ENCODE measurements at places on chromosomes 5 and 9.

DNA sequence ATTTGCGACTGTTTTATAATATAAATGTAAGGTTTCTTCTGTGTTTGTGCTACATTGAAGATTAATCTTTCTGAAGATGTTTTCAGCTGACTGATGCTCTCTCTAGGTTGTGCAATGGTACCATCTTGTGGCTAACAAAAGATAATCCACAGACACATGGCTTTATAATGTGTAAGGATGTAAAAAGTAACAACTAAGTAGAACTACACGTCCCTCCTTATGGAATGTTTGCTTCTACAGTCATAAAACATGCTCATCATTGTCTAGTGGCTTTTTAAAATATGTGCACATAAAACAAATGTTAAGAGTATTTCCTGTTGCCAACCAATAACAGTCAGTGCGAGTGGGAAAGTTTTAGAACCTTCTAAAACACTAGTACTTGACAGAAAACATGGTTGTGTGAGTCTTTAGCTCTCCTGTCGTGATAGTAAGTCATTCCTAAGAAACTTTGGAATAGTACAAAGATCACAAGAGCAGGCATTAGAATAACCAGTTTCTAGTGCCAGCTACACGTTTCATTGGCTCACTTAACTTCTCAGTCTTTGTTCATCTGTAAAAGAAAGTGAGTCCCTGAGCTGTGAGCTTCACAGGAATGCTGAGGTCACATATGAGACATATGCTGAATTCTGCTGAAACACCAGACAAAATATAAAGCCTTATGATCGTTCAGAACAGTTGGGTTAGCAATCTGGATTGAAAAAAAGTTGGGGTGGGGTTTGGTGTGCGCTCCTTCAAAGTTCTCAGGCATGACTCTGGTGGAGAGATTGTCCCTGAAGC, 75.7 kb upstream of the GLIS3 start:
- DNase-seq, result no peak

- no peak for DNase-seq
Observed at GRCh38 chr5:41256400-41256799, 43.1 kb upstream of the C6 start.

- peak; percentile 5 for DNase-seq
Observed at GRCh38 chr5:97425511-97425910, 242.5 kb upstream of the RIOK2 start.

DNA sequence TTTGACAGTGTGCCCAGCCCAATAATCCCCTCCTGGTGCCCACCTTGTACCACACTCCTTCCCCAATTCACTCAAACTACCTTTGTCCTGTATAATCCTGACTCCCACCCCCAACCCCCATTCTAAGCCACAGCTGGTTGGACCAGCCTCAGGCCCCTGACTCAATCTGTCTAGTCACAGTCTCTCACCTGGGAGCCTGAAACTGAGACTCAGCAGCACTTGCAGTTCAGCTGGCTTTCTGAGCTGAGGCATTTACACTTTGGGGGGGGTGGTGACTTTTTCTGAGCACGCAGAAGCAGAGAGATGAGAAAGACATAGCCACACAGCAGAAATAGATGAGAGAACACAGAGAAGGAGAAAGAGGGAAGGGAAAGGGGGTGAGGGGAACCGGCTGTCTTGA, 247.3 kb downstream of the MAN2A1 start:
- DNase-seq, result no peak

- no peak for DNase-seq
Observed at GRCh38 chr9:33731142-33731541, 64.2 kb upstream of the PRSS3 start.

DNA sequence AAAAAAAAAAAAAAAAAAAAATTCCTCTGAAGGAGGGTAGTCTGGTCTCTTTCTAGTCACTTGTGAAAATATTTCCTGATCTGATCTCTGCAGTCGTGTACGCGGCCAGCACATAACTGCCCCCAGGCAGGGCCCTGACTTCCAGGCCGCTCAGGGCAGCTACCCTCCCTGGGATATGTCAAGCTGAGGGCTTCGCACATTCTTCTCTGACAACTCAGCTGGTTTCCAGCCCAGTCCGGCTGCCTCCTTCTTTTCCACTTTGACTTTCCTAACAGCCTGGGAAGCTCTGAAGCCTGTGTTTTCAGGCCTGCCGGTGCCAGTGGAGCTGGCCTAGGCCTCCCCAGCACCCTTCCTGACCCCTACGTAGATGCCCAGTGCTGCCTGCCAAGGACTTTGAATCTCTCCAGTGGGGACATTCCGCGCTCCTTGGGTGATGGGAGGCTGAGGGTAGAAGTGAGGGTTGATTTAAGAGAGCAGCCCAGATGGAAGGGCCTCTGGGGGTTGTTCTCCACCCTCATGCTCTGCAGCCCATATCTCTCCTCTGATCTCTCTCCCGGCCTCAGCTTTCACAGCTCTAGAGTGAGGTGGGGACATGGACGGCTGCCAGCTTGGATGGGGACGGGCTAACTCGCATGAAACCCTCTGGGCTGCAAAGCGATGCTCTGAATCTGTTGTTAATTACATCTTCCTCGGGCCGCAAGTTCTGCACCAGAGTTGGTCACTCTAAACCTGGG, 20.7 kb downstream of the COL5A1 start:
- no peak for DNase-seq

GRCh38 chr5:147906326-147907095, at the start of gene C5orf46:
C5orf46 (minus strand) TSS chr5:147906538; CDS start chr5:147906501, 37 bp downstream.
- DNase-seq, result no peak

DNA sequence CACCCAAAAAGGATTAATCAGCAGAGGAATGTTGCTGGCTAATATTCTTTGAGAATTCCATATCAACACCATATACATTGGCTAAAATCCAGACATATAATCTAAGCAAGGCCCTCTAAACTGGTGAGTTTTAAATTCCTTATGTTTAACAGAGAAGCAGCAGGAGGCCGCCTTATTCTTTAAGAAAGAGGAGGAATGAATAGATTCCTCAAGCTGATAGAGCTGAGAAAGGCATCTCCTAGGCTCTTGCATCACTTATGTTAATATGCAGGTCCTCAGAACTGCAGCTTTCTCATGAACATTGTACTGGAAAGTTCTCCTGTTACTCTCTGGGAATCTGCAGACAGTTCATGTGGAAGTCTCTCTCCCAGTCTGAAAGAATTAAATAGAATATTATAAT, 20.1 kb upstream of the SMARCA2 start:
- DNase-seq, result no peak

DNA sequence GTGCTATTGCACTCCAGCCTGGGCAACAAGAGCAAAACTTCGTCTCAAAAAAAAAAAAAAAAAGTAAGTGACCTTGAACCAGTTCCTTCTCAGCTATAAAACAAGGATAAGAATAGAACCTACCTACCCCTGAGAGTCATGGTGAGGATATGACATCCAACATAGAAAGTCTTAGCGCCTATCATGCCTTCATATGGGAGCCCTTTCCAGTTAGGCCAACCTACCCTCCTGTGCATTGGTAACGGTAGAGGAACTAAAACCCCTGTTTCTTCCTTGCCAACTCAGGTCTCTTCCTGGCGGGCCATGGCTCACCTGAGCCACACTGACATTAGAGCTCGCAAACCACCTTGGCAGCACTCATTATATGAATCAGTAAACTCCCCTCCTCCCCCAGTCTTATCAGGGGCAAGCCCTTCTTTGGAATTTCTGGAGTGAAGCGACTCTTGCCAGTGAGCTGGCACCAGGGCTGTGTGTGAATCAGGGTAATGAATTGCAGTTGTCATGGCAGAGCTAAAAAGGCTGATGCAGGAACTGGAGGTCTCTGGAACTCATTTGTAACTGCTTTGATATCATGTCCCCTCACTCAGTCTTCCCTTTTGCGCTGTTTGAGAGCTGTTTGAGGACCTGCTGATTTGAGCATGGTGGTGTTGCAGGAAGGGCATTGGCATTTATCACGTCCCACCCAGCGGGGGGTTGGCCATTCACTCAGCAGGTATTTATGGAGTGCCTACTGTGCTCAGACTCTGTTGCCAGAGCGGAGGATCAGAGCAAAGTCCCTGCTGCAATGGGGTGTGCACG, 10.3 kb downstream of the WWC1 start:
- DNase-seq, result no peak

DNA sequence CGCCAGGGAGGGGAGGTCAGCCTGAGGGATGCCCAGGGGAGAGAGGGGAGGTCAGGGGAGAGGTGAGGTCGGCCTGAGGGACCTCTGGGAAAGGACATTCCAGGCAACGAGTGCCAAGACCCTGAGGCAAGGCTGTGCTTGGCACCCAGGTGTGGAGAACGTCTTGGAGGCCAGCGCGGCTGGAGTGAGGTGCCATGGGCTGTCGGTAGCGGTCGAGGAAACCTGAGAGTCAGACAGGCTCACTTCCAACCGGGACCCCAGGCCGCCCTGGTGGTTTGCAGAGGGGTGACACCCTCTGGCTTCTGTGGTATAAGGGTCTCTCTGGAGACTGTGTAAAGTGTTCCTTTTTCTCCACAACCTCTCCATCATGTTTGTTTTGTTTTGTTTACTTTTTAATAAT, 82.9 kb downstream of the CACNA1B start:
- no peak for DNase-seq

DNA sequence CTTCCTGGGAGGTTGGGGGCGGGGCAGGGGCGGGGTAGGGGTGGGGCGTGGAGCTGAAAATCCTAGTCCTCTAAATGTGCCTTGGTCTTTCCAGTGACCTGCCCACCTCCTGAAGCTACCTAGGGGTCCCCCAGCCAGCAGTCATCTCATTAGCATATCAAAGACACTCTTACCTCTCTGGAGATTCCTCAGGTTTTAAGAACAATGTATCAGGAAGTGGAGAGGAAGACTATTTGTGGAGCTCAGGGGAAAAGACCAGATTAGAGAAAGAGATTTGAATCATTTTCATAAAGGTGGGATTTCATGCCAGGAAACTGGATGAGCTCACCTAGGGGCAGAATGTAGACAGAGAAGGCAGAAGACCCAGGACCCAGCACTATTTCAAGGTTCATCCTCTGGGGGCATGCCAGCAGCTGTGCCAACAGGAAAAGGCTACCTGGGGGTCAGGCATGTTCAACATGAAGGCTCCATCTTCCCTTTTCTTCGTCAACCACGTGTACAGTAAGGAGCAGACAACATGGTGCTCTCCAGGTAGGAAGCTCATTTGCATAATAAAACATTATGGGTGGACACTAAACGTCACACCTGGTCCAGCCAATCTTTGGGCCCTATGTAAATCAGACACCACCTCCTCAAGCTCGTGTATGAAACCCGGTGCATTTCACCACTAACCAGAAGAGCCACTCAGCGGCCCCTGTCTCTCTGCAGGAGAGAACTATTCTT, 6.9 kb downstream of the GMCL2 start:
- DNase-seq, result no peak

DNA sequence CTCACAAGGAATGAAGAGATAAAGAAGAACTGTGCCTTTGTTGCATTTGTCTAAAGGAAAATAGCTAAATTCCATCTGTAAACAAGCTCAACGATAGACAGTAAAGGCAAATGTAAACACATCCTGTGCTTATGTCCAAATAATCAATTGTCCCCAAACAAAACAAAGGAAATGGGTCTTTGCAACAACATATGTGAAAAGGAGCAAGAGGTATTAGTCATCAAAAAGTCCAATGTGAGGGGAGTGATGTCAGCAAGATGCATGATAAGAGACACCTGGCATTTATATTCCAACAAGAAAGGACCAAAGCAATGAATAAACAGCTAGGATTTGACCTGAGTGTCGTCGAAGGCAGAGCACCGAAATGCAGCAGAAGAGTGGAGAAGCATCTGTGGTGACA, 209.1 kb downstream of the ASTN2 start:
- no peak for DNase-seq

- DNase-seq, result no peak
Observed at GRCh38 chr9:131692612-131693562, 47.0 kb downstream of the RAPGEF1 start.

DNA sequence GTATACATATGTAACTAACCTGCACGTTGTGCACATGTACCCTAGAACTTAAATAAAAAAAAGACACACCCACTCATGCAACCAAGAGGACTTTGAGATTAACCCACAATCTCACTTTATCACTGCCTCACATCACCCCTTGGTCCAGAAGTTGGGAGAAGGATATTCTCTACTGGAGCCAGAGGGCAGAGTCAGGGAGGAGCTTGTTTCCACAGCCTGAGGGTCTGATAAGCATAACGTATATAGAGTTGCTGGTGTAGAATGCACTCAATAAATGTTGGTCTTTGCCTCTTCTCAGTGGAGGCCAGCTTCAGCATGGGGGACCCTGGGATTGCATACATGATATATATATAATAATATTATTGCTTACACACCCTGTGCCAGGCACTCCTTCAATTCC, 10.1 kb downstream of the KCNV2 start:
- DNase-seq, result no peak

- DNase-seq, result no peak
Observed at GRCh38 chr5:169064093-169064492, 236.8 kb downstream of the SLIT3 start.

GRCh38 chr5:57753446-57753845, 270.8 kb upstream of the ACTBL2 start:
- DNase-seq, result no peak

- DNase-seq, result no peak
Observed at GRCh38 chr9:88587182-88587581, 52.2 kb downstream of the NXNL2 start.

DNA sequence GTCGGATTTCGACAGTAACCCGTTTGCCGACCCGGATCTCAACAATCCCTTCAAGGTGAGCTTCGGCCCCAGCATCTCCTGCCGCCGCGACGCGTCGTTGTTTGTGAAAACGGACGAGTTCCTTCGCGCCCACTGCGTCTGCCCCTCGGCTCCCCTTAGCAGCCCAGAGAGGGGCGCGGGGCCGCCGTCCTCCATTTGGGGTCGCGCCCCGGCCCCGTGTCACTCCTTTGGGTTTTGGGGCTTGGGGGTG, 182 bp downstream of the SCAMP1 start:
- no peak for DNase-seq

GRCh38 chr9:19184144-19184917, 46.2 kb upstream of the DENND4C start:
- peak; percentile 93 for DNase-seq

GRCh38 chr5:41363343-41363986, 146.9 kb downstream of the PLCXD3 start:
- DNase-seq, result no peak

DNA sequence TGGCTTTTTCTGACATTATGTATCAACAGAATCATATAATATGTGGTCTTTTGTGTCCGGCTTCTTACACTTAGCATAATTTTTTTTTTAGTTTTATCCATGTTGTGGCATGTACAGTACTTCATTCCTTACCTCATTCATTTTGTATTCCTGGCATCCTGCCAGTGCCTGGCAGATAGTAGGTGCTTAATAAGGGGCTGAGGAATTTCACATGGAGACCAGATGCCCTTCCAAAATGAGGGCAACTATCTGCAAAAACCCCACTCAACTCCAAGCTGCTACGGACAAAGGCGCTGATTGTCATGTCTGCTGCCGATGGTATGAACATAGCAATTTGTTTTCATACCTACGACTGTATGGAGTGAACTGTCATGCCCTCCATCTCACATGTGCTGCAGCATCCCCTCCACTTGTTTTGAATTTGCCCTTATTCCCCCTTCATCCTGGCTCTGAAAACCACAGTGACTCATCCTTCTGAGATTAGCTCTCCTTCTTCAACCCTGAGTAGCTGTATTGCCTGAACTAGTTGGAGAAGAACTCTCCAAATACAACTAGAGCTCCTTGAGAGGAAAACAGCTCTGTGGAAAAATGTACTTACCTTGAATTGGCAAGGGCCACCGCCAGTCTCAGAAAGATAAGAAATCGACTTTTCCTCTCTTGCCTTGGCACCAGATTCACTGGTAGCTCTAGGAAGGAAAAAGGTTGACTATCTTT, 41.3 kb upstream of the FOXE1 start:
- DNase-seq, result no peak

GRCh38 chr5:159850160-159850559, 66.1 kb upstream of the ADRA1B start:
- no peak for DNase-seq

GRCh38 chr9:17987189-17987588, 408.3 kb downstream of the SH3GL2 start:
- DNase-seq, result no peak

All from suppressor macrophage (primary cell).